Naive thymus-derived CD4-positive, alpha-beta T cell (primary cell): ENCODE measurements at places on chromosomes 11 and 22. TPM values are rescaled to one million over a fixed set of nuclear protein-coding genes. Genes with fewer than 3 reads are reported as not detected.

DENND6B gene
- 3.3 and 3.6 TPM in 2 replicates for total RNA-seq

E2F8 gene
- not detected for total RNA-seq

RAB38 gene
- 1.5 TPM for total RNA-seq

TRPM5 gene
- total RNA-seq = 0.73 TPM

NAT10 gene
- total RNA-seq = 84.3 TPM

ARHGAP20 gene
- total RNA-seq = 0.11 TPM

PANX3 gene
- not detected for total RNA-seq

L3MBTL2 gene
- 45.9 TPM for total RNA-seq

NXPE2 gene
- not detected for total RNA-seq

OR5B21 gene
- not detected for total RNA-seq

GTPBP1 gene
- total RNA-seq = 201 TPM

RRP7A gene
- 62.0 and 70.8 TPM in 2 replicates for total RNA-seq

LYVE1 gene
- total RNA-seq = not detected

FIBIN gene
- not detected for total RNA-seq

SERHL2 gene
- 0.27 TPM for total RNA-seq

SLC22A25 gene
- total RNA-seq = not detected

OTOG gene
- total RNA-seq = not detected

TBX1 gene
- not detected for total RNA-seq

BET1L gene
- 62.3 TPM for total RNA-seq

SREBF2 gene
- 71.5 TPM for total RNA-seq

EED gene
- total RNA-seq = 35.5 TPM

NAV2 gene
- total RNA-seq = 2.2 TPM

OLFML1 gene
- total RNA-seq = not detected

ANO9 gene
- total RNA-seq = 85.2 TPM

OR8A1 gene
- not detected for total RNA-seq

B3GAT1 gene
- 0.42 TPM for total RNA-seq

DSCAML1 gene
- total RNA-seq = 0.60 TPM

CRYBB2 gene
- not detected in 2 replicates for total RNA-seq

NAA40 gene
- total RNA-seq = 26.0 TPM

SLC25A45 gene
- 90.6 TPM for total RNA-seq

DNHD1 gene
- 62.2 TPM for total RNA-seq

POTEH gene
- total RNA-seq = not detected in 2 replicates

OR5AR1 gene
- not detected for total RNA-seq

MIOX gene
- total RNA-seq = 0.22 TPM in 1 of 2 replicates, not detected in the other

RIMBP3C gene
- 0.77 TPM for total RNA-seq

OR6T1 gene
- not detected for total RNA-seq

CST6 gene
- total RNA-seq = not detected

PGA5 gene
- not detected for total RNA-seq

ST3GAL4 gene
- total RNA-seq = 2.7 TPM

MISFA gene
- not detected for total RNA-seq

SCUBE1 gene
- 0.11 TPM for total RNA-seq

NLRP14 gene
- 0.08 and 0.17 TPM in 2 replicates for total RNA-seq

CDHR5 gene
- not detected for total RNA-seq

RFPL2 gene
- 0.40 TPM for total RNA-seq

OR51B6 gene
- total RNA-seq = not detected

VPS51 gene
- total RNA-seq = 148 and 159 TPM in 2 replicates

OR8K5 gene
- total RNA-seq = not detected

MYOD1 gene
- total RNA-seq = not detected

CYB5R2 gene
- 0.69 TPM for total RNA-seq

NPTXR gene
- 10.5 TPM for total RNA-seq

LINC01488 gene
- not detected for total RNA-seq

TRMT112 gene
- 208 and 217 TPM in 2 replicates for total RNA-seq

CELSR1 gene
- 4.6 TPM for total RNA-seq

OOSP1 gene
- total RNA-seq = not detected

DGCR2 gene
- total RNA-seq = 79.1 TPM

RAB39A gene
- total RNA-seq = not detected

FDXACB1 gene
- 6.0 TPM for total RNA-seq

KRTAP5-7 gene
- not detected for total RNA-seq
